ENCODE measurements at places on chromosomes 1 and 21. TPM values are rescaled to one million over a fixed set of nuclear protein-coding genes. Genes with fewer than 3 reads are reported as not detected.

DNA sequence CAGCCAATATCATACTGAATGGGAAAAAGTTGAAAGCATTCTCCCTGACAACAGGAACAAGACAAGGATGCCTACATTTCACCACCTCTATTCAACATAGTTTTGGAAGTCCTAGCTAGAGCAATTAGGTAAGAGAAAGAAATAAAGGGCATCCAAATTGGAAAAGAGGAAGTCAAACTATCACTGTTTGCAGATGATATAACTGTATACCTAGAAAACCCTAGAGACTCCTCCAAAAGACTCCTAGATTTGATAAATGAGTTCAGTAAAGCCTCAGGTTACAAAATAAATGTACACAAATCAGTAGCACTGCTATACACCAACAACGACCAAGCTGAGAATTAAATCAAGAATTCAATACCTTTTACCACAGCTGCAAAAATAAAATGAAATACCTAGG, 171.3 kb upstream of the HP1BP3 start:
- no peak for DNase-seq

DNA sequence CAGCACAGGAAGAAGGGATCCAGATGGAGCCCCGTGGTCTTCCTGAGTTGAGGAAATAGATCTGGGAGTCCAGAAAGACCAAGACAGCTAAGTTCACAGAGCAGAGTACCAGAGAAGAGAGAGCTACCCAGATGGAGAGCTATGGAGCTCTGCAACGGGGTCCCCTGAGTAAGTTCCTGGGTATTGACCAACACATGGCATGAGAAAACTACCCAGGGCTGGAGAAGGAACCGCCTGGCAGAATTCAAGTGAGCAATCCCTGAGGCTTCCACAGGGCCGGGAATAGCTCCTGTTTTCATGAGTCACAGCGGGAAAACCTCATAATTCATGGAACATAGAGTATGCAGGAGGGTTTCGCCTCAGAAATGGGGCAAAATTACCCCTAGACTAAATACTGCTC, 19.7 kb downstream of the STPG1 start:
- peak; percentile 68 for DNase-seq

DNA sequence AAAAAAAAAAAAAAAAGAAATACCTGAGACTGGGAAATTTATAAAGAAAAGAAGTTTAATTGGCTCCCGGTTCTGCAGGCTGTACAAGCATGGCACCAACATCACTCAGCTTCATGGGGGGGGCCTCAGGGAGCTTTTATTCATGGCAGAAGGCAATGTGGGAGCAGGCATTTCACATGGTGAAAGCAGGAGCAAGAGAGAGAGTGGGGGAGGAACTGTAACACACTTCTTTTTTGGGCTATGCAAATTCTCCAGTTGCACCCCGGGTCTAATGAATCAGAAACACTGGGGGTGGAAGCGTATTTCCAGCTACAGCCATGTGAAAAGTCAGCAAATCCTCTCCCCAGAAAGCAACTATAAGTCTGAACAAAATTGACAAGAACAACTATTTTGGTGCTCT, 11.8 kb upstream of the SOD1 start:
- no peak for DNase-seq

The SAMSN1 gene
- total RNA-seq: not detected

DNA sequence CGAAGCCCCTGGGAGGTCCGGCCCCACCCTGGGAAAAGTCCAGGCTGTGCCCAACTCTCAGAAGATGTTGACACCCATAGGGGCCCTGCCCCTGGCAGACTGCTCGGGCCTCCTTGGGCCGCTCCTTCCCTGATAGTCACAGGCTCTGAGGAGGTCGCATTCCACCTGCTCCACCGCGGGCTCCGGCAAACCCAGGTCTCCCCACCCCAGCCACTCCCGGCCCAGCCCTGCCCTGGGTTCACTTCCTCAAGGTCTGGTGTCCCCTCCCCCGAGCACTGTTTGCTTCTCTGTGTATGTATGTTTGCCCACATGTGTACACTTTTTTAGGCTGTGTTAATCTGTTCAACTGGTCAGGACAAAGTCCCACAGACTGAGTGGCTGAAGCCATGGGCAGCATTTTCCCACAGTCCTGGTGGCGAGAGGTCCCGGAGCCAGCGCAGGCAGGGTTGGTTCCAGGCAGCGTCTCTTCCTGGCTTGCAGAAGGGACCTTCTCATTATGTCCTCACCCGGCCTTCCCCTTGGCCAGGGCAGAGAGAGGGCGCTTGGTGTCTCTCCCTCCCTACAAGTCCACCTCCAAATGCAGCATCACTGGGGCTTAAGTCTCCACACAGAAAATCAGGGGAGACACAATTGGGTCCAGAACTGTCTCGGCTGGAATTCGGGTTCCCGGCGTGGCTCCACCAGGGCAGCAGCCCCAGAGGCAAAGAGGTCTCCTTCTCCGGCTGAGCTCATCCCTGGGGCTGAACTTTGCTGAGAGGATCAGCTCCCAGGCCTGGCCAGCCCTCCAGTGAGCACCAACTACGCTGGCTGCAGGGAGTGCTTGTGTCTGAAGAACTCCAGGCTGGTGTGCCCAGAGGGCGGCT, 10.5 kb upstream of the PRXL2B start:
- no peak for DNase-seq

DNA sequence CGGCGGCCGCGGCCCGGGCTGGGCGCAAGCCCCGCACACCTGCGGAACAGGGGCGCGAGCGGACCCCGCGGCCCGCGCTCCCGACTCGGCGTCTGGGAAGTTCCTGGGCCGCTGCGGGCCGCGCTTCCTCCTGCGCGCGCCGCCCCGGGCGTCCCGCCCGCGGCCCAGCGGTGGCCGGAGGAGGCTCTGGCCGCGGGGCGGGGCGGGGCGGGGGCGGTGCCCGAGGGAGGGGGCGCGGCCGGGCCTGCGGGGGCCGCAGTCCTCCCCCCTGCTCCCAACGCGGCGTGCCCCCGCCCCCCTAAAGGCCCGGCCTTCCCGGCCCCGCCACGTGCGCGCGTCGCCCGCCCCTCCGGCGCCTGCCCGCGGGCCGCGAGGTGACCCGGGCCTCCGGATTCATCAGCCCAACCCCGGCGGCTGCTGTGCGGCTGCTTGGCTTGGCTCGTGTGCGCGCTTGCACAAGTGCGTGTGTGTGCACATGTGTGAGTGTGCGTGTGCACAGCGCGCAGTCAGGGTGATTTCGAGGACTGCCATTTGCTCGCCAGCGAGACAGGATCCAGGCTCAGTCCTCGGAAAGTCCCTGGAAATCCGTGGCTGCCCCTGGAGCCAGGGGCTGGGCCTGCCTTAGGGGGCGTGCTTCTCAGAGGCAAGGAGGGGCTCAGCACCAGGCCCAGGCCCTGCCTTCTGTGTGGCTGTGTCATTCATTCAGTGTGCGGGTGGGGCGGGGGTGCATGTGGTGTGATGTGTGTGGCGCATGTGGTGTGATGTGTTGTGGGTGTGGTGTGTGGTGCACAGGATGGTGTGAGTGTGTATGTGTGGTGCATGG, at the start of gene C2CD2:
Gene C2CD2, minus strand, starts transcription at position 188 of the 823 bp plus-strand sequence. CDS start 370 bp downstream, outside the sequence.
- DNase-seq: peak; percentile 57

GRCh38 chr1:17643861-17644703, 104.6 kb downstream of the ARHGEF10L start:
- DNase-seq: no peak

The SPATA1 gene
- 0.41 TPM for total RNA-seq

DNA sequence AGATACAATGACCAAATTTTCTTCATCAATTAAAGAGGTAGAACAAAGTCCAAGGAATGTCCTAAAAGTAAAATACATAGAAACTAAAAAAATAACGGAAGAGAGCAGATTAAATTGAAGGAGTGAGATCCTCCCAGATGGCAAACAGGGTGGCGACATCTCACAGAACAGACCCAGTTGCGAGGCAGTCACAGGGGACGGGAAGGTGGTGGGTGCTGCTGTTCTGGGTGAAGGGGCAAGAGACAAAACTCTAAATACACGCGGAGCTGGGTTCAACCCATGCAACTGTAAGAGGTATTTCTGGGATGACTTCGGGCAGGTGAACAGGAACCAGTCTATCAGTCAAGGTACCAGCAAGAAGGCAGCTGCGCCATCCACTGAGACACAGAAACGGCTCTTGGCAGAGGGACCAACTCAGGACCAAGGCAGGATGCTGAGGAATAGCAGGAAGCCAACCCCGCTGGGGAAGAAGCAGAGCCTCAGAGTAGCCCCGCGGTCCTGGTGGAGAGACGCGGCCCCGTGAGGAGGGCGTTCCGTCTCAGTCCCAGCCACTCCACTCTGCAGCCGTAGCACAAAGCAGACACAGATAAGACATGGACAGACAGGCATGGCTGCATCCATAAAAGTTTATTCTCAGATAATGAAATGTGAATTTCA, 32.2 kb downstream of the WDR4 start:
- DNase-seq: no peak

All from fibroblast of the aortic adventitia (primary cell).